GM23248 (cell line): ENCODE measurements at places on chromosomes 3 and 15. TPM values are rescaled to one million over a fixed set of nuclear protein-coding genes. Genes with fewer than 3 reads are reported as not detected.

DNA sequence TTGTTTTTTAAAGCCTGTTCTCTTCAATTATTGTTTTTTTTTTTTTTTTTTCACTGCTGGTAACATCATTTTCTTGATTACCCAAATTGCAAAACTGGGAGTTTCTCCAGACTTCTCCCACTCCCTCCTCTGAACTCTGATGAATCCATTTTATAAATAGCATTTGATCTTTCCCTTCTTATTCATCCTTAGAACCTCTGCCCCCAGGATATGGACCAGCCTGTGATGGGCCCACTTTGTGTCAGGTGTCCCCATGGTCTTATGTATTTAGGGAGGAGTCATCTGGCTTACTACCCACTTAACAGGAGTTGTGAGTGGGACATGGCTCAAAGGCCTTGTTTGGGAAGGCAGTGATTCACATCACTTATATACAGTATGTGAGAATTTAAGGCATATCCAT lies 57.7 kb downstream of the REC114 start:
- DNase-seq = no peak

DNA sequence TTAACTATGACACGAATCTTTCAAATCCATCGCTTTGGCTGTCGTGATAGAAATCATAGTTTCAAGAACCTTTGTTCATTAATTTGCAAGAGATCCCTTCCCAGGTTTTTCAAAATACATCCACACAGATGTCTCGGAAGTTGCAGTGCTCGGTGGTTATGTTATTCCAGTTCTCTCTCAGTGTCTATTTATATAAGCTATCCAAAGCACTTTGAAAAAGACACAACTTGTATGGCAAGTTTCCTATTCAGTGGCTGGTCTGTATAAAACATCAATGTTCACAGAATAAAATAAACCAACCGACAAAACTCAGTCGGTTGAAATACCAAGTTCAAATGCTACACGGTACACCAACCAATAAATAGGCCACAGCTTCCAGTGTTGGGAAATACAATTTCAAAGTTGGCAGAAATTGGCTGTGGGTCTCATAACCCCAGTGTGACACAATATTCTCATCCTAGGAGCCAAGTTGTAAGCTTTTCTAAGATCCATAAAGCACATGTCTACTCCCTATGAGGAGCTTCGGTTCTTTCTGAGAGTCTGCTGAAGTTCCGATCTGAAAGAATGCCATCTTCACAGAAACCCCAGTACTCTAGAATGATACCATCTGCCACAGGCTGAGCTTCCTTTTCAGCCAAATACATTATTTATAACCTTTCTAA lies 23.7 kb downstream of the SATB1 start:
- no peak for DNase-seq

GRCh38 chr15:88646088-88646405 lies 7.2 kb downstream of the ISG20 start:
- no peak for DNase-seq

DNA sequence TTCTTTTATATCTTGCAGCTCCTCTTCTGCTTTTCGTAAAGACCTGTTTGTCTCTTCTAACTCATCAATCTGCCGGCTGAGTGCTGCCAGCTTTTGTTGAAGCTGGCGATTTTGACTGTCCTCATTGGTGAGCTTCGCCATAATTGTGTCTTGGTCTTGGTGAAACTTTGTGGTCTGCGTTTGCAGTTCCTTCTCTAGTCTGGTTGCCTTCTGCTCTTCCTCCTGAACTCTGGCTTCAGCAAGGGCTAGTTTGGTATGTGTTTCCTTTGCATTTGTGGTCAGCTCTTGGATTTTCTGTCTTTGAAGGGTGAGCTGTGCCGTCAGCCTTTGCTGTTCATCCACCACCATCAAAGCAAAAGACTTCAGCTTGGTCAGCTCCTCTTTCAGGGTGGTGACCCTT lies 32.9 kb downstream of the CMSS1 start:
- no peak for DNase-seq

GRCh38 chr15:30033763-30034162 lies 49.0 kb upstream of the GOLGA8J start:
- DNase-seq = no peak

- peak; percentile 49 for DNase-seq
These were observed 113.1 kb downstream of the ABI3BP start for GRCh38 chr3:100880072-100880471.

- peak; percentile 50 for DNase-seq
These were observed 35.4 kb upstream of the ATG7 start for GRCh38 chr3:11236588-11237461.

- DNase-seq = no peak
These were observed 14.2 kb upstream of the CAND2 start for GRCh38 chr3:12782172-12782815.

DNA sequence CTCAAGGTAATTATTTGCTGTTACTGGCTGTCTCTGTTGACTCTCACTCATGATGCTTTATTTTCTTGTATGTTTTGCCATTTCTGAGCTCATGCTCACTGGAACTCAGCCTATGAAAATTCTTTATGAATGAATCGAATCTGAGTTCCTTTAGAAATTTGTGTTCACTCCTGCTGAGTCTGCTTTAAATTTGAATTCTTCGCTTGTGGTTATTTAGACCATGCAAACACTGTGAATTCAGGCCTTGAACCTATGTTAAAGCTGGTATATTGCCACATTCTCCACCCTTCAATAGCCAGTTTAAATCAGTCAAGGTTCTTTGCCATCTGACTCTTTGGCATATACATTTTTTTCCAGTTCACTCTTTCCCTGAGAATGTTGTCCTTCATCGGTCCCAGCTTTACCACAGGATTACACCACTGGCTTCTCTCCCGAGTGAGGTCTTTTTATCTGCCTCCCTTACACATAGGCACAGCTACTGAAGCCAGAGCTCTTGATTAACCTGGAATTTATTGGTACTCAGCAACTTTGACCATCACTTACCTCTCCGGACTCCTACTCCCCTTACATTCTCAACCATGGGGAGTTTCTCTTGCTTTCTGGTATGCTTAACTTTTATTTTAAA lies 400.6 kb downstream of the VPS13C start:
- DNase-seq = peak; percentile 74

DNA sequence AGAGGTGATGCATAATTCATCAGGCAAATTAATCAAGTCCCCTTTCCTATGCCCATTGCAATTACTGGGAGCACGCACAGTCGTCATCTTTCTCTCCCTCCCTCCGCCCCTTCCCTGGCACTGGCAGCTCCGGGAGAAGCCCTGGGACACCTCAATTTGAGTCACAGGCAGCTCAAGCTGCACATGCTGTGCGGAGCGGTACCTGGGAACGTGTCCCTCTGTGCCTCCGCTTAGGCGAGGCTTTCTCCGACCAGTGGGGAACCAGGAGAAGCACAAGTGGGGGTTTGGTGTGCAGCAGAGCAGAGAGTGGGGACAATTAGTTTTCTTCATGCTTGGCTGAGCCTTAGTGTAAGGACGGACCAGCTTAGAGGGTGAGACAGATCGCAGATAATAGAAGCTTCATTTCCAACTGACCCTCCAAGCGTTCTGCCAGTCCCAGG lies 88.3 kb downstream of the SOX14 start:
- DNase-seq = no peak

- DNase-seq = no peak
These were observed 13.3 kb downstream of the ZNF592 start for GRCh38 chr15:84761607-84762131.

DNA sequence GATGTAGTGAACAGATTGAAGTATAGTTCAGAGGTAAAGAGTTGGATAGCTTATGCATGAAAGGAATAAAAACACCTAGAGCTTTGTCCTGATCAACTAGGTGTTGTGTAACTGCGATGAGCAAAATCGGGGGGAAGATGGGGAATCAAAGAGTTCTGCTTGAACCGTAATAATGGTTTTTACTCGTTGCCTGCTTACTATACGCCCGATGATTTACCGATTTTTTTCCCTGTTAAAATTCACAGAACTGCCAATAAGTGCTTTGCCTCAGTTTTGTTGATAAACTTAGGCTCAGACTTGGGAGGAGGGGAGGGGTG lies 783 bp upstream of the DNAJB11 start:
- no peak for DNase-seq

- no peak for DNase-seq
These were observed 39.3 kb downstream of the C2CD4A start for GRCh38 chr15:62106096-62106495.

- no peak for DNase-seq
These were observed 157.0 kb upstream of the FRMD4B start for GRCh38 chr3:69542805-69543429.

- peak; percentile 73 for DNase-seq
These were observed 356.0 kb upstream of the RBMS3 start for GRCh38 chr3:28924744-28925360.

DNA sequence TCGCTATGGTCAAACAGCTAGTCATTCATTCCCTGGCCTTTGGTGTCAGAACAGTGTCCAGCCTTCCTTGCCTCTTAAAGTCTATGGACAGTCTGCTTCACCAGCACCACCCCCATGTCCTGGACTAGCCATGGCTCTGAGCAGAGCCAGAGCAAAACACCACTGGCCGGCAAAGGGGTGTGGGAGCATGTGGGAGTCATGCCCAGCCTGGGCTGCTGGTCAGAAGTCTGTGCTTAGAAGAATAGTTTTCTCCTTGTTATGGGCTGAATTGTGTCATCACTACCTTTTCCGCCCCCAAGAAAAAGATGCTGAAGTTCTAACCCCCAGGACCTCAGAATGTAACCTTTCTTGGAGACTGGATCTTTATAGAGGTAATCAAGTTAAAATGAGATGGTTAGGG lies 132.9 kb upstream of the LPP start:
- DNase-seq = peak; percentile 63

GRCh38 chr15:64772964-64773363 lies 2.4 kb downstream of the RBPMS2 start:
- DNase-seq = no peak

GRCh38 chr3:165855581-165855980 lies 18.4 kb upstream of the BCHE start:
- peak; percentile 0 for DNase-seq

PLA2G4E gene
- not detected in 2 replicates for total RNA-seq

TMCO5A gene
- not detected in 2 replicates for total RNA-seq

ABHD5 gene
- total RNA-seq = 45.5 and 54.3 TPM in 2 replicates

LTF gene
- total RNA-seq = not detected in 2 replicates

ROPN1 gene
- total RNA-seq = not detected in 2 replicates

MEGF11 gene
- total RNA-seq = not detected in 2 replicates

CADPS gene
- 4.1 and 11.4 TPM in 2 replicates for total RNA-seq

RAP2B gene
- 10.9 and 12.9 TPM in 2 replicates for total RNA-seq

CILP gene
- under 0.01 and 0.11 TPM in 2 replicates for total RNA-seq

RAB6B gene
- 0.38 and 0.76 TPM in 2 replicates for total RNA-seq
